ENCODE measurements at places on chromosomes 5 and 9.

DNA sequence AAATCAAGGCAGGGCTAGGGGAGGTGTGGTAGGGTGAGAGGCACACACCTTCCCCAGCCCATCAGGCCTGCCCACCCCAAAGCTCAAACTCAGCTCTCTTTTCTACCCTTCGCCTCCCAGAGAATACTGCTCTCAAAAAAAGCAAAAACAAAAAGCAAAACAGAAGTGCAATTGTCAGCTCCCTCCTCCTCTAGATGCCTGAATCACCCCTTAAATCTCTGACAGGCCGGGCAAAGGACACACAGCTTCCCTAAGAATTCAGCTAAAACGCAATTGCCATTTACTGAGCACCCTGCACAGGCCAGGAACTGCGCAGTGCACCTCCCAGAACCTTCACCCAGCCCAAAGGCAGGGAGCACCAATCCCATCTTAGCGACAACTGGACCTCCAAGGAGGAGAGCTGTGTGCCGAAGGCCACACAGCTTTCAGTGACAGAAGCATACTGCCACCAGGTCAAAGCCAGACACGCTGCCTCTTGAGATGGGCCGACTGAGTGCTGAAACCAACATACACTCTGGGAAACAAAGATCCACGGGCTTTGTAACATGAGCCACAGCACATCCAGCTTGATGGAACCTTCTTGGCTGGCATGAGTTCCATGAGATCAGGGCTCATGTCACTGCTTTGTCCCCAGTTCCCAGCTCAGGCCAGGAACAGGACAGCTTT is 53.4 kb upstream of the STXBP1 start:
- no peak for DNase-seq

GRCh38 chr9:16743375-16743774 is 127.1 kb downstream of the BNC2 start:
- DNase-seq, result no peak

DNA sequence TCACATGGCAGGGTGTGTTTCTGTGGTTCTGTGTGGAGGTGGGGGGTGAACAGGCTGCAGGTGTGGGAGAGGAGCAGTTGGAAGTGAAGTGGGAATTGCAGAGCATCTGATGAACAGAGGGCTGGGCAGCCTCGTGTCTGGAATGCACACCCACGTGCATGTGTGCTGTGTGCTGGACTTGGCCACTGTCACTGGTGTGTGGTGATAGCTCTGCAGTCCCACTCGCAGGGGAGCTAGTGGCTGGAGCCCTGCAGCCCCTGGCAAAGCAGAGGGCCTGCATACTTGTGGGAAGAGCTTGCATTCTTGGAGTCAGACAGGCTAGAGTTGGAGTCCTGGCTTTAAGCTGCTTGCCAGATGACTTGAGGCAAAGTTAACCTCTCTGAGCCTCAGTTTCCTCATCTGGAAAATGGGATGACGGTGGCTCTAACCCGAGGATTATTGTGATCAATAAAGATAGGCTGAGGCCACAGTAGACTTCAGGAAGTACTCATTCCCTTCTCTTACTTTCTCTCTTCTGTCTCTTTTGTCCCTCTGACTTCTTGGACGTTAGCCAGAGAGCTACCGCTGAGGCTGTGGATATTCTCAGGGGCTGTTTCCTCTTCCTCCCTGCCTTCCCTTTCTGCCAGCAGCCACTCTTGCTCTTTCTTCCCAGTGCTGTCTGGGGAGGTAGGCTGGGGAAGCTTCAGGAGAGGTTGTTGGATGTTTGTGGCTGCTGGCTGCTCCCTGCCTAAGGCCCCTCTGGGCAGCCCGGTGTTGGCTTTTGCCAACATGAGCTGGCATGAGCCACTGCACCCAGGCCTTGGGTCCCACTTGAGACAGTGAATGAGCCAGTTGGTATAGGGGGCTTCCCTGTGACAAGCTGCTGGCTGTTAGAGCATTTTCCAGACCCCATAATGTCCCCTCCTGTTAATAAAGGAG is 18.3 kb downstream of the PSAT1 start:
- peak; percentile 37 for DNase-seq

DNA sequence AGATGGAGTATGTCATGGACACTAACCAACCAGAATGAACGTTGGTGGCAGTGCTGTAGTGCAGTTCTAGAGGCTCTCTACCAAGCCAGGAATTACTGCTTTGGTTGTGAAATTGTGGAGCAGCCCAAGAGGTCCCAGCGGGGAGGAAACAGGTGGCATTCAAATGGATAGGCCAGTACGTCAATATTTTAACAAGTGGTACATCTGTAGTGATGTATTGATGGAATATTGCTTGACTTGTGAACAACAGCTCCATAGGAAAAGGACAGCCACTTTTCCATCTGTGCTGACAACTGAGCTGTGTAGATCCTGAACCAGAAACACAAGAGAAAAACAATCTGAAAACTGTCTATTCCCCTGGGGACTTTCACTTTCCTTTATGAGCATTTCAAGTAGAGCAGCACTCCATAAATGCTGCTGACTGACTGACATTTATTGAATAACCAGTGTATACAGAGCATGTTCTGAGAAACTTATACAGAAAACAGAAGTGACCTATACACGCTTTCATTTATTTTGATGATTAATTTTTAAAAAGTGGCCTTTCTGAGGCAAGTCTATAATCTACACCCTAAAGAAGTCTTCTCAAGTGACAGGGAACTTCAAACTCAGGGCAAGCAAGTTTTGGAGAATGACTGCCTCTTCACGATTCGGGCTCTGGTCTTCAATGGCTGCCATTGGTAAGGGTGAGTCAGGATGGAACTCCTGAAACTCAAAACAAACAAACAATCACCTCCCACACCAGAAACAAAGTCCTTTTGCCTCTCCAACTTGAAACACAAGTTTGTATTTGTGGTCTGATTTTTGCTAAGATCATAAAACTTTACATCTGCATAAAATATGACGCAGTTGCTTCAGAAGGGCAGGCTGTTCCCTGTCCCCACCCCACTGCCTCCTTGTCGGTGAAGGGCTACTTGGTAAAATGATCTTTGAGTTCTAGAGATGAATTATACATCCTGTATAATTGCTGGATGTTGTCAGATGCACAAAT is 362.4 kb downstream of the NDUFS4 start:
- DNase-seq, result no peak

DNA sequence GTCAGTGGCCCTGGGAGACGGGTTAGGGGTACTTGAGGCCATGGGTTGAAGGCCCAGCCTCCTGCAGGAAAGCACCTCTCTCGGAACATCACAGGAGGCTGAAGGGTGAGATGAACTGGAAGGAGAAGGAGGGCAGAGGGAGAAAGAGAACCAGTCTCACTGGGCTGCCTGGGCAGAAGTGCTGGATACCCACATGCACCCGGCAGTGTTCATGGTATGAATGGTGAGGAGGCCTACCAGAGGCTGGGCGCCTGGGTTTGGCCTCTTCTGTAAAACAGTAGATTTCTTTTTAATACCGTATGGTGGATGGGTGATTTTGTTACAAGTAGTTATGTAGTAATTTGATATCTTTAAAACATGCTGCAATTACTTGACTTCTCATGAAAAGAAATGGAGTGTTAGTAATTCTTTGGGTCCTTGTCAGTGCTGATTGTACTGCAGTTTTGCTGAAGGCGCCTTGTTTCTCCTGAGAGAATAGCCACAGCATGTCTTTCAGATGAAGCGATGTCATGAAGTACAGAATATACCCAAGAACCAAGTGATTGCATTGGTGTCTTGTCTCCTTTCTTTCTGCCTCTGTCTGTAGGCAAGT is 258.6 kb downstream of the FANCC start:
- DNase-seq, result no peak

GRCh38 chr9:123335193-123335985 is 20.6 kb upstream of the CRB2 start:
- DNase-seq, result no peak

DNA sequence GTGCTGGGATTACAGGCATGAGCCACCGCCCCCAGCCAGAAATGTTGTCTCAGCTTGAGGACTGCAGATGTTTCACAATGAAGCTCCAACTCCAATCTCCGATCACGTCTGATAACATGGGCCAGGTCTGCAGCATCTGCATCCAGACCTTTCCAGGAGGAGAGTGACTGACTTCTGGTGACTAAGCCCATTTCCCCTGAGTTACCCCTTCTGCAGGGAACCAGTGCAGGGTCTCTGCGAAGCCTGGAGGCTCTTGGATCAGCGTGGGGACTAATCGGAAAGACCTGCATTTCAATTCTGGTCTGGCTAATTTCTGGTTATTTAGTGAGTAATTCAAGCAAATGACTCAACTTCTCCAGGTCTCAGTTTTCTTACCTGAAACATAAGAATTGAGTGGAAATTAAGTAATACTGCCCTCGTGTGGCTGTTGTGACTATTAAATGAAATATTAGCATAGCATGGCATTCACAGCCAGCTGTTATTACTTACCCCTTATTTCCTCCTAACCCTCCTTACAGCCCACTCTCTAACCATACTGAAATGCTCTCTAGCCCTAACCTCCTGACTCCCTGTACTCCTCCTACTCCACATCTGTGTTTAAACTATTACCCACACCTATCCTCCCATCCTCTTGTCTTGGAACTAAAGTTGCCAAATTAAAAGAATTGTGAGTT is 2.2 kb upstream of the GNPDA1 start:
- DNase-seq, result peak; percentile 84

GRCh38 chr5:36630201-36631145 is 24.1 kb downstream of the SLC1A3 start:
- no peak for DNase-seq

DNA sequence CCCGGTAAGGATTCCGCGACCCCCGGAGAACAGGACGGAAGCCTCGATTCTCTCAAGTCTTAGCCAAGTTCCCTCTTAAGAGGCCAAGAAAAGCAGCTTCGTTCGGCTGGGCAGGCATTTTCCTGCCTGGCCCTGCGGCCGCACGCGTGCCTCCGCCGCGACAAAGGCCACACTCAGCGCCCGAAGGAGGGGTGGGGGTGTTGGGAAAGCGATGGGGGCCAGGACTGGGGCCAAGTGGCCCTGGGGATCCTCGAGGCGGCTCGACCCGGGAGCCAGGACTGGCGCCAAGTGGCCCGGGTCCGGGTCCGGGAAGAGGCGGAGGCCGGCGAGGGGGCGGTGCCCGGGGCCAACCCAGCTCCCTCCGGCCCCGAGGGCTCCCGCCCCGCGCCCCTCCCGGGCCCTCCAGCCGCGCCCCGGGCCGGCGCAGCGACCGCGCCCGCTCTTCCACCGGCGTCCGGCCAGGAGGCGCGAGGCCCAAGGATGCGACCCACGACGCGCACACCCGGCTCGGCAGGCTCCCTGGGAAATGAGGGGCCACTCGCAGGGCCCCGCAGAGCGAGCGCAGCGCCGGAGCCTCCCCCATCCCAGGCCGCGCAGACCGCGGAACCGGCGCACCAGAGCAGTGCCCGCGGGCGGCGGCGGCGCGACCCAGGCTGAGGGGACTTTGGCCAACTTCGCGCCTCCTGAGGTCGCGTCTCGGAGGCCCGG is 756 bp downstream of the VAV2 start:
- peak; percentile 61 for DNase-seq
